Stimulated activated CD4-positive, alpha-beta T cell treated with anti-CD3 and anti-CD28 coated beads, Interleukin-1b, Interleukin-23, amount 100 ng/mL, for 1 hour (primary cell): ENCODE measurements at places on chromosomes 7 and 10.

DNA sequence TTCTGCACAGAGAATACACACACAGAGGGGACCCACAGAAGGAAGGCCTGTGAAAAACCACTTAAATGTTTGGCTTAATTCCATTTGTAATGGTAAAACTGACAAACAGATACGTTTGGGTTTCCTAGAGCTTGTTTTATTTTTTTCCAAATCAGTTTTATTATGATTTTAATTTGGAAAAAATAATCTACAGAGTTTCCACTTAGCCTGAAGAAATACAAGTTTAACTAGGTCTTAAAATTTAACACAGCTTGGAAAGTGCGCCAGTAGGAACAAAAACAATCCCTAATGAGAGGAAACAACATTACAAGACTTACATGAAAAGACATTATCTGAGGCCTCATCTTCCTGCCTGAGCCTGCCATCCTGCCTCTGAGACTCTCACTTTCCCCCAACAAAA lies 58.5 kb upstream of the CARD11 start:
- no peak for DNase-seq

DNA sequence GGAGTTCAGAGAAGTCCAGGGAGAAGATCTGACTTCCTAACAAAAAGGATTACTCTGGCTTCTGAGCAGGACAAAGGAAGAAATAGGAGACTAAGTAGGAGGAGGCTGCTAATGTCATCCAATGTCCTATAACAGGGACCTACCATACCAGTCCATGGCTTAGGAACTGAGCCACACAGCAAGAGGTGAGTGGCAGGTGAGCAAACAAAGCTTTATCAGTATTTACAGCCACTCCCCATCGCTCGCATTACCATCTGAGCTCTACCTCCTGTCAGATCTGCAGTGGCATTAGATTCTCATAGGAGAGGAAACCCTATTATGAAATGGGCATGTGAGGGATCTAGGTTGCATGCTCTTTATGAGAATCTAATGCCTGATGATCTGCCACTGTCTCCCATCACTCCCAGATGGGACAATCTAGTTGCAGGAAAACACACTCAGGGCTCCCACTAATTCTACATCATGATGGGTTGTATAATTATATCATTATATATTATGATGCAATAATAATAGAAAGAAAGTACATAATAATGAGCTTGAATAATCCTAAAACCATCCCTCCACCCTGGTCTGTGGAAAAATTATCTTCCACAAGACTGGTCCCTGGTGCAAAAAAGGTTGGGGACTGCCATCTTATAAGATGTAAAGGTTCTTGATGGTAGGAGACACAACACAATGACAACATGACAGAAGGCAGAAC lies 487.4 kb downstream of the PLXDC2 start:
- no peak for DNase-seq

DNA sequence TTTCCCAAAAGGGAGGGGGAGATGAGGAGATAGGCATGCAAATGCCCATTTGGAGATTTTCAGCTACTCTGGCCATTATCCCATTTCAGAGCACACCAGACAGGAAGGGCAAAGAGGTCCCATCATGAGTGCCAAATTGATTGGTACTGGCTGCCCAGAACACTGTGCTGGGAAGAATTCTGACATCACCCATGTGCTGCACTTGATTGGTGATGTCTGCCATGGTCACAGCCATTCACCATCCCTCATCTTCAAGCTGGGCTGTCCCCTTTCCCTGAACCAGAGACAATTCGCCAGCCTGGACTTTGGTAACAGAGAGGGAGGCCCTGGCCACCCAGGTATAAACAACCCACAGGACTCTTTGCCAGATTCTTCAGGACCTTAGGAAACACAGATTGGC lies 23.2 kb upstream of the RADIL start:
- DNase-seq = no peak

DNA sequence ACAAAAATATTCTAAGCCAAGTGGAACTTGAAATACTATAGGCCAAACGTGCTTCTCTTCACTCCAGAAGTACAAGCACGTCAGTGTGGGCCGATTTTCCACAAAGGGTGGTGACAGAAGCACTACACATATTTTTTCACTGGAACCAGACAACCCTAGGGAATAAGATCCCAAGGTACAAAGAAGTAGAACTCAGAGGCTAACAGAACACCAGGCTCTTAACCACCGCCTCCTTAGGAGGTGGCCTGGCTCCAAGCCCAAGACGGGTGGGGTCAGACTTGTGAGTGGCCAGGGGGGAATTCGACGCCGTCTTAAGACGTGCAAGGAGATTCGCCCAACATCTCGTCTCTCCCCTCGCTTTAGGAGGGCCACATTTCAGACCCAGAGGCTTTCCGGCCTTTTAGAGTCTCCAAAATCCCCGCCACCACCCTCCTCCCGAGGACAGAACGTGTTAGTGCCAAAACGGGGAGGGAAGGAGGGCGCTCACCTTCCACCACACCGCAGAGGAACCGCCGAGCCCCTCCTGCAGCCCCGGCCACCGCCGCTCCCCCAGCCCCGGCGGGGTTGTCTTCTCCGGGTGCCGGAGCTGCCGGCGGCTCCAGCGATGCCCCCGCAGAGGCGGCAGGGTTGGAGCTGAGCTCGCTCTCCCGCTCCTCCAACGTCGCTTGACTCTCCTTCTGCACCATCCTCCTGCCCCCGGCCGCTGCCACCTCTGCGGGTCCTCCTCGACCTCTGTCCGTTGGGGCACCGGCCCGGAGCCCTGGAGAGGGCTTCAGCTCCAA lies 716 bp downstream of the OGA start:
- DNase-seq = no peak

- DNase-seq = no peak
Measured at GRCh38 chr10:133176546-133176945, 16.5 kb downstream of the KNDC1 start.

DNA sequence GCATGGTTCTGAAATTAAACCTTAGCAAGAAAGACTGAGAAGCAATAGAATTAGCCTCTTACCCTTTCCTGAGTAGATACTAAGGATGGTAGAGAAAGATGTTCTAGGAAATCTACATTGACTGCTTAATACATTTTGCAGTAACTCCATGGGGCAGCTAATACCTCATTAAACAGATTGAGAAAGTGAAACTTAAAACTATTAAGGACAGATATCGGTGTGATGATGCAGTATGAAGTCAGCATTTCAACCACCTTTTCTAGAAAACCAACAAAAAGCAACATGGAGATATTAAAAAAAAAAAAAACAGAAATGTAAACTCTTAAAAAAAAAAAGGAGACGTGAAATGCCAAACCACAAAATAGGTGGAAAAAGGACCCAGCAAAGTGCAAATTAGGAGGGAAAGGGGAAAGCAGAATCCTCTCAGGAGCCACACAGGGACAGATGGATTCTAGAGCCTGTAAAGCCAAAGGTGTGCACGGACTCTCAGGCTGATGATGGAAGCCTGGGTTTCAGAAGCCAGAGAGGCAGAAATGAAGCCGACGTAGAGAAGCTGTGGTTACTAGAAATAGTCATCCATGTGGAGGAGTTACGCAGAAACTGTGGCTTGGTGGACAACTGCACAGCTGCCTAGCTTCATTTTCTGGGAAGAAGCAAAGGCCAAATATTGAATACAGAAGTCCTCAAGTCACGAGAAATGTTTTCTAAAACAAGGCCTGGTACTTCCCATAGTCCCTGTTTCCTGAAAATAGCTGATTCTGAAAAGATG lies 38.1 kb upstream of the GPR141 start:
- DNase-seq = no peak

DNA sequence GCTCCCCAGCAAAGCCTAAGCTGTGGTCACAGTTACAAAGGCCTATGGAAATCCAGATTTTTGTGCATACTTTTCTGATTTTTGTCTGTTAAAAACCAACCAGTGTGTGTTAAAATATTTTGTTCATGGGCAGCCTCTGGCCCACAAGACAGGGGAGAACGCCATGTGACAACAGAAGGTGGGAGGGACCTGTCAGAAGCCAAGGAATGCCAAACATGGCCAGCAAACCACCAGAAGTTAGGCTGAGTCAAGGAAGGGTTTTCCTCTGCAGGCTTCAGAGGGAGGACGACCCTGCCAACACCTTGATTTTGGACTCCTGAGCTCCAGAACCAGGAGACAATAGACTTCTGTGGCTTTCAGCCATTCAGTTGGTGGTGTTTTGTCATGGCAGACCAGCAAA lies 127.3 kb downstream of the CUL2 start:
- no peak for DNase-seq

- no peak for DNase-seq
Measured at GRCh38 chr10:30247704-30248103, 101.4 kb downstream of the MTPAP start.

DNA sequence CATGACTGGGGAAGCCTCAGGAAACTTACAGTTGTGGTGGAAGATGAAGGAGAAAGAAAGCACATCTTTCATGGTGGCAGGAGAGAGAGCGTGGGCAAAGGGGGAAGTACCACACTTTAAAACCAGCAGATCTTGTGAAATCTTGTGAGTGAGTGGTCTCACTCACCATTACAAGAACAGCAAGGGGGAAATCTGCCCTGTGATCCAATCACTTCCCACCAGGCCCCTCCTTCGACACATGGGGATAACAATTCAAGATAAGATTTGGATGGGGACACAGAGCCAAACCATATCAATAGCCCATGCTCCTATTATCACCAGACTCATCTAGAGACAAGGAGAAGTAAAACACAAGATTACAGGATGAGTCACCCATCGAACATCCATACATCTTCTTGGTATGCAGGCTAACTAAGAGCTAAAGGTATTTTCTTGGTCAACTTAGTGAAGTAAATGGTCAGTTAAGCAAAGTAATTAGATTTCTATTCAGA lies 55.3 kb upstream of the YAE1 start:
- no peak for DNase-seq

GRCh38 chr10:127195041-127195506 lies 1.3 kb downstream of the INSYN2A start:
- no peak for DNase-seq

- no peak for DNase-seq
Measured at GRCh38 chr7:138460176-138460648, at the start of gene TRIM24. Gene TRIM24 (plus strand): TSS chr7:138460259. CDS start chr7:138460549, 290 bp downstream.

DNA sequence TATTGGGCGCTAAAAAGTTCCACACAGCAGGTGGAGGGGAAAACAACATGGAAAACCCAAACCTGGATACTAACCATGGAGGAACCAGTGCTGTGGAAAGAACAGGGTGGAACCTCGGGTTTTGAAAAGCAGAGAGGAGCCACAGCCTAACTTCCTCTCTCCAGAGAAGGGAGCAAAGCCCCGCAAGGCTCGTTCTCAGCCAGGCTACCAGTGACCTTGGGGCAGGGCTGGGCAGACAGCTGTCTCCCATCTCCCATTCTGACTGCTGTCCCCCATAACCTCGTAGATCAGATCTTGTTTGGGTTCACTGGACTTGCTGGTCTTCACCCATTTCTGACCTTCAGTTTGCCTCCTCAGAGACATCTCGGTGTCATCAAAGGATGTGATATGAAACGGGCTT lies 47.5 kb upstream of the FGFR2 start:
- DNase-seq = no peak

DNA sequence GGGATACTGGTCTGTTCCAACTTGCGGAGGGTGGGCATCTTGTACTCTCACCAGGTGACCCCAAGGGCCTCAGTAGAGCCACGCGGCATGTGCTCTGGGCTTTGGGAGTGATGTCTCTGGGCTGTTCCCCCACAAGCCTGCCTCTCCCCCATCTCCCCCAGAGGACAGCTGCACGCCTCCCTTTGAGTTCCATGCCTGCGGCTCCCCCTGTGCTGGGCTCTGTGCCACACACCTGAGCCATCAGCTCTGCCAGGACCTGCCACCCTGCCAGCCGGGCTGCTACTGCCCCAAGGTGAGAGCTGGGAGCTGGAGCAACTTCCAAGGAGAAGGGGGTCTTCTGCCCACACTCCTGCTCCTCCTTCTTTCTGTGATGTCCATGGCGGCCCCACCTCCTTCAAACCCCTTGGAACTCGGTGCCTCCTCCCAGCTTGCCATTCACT lies 15.0 kb upstream of the ZNF862 start:
- DNase-seq = no peak

- no peak for DNase-seq
Measured at GRCh38 chr10:3848775-3849635, 64.0 kb upstream of the KLF6 start.

DNA sequence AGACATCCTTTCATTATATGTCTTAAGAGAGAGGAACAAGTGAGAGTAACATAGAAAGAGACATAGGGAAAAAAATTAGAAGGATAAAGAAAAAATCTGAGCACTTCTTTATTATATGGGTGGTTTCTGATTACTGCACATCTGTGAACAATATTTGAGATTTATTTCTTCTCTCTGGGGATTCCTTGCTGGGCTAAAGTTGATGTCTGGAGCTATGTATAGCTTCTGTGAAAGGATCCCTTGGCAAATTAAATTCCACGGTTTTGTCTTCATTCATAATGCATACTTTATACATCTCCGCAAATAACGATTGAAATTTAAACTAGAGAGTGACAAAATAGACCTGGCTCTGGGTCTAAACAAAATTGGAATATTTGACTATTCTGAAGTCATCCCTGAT lies 232.2 kb upstream of the CTBP2 start:
- no peak for DNase-seq

DNA sequence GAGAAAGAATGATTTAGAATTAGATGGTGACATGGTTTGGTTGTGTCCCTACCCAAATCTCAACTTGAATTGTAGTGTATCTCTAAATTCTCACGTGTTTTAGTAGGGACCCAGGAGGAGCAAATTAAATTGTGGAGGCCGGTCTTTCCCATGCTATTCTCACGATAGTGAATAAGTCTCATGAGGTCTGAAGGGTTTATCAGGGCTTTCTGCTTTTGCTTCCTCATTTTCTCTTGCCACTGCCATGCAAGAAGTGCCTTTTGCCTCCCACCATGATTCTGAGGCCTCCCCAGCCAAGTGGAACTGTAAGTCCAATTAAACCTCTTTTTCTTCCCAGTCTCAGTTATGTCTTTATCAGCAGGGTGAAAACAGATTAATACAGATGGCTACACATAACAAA lies 167.4 kb upstream of the SVIL start:
- DNase-seq = no peak

- DNase-seq = no peak
Measured at GRCh38 chr10:72426986-72427385, 72.3 kb upstream of the DNAJB12 start.

GRCh38 chr10:5557799-5558771 lies 33.3 kb downstream of the CALML3 start:
- no peak for DNase-seq

DNA sequence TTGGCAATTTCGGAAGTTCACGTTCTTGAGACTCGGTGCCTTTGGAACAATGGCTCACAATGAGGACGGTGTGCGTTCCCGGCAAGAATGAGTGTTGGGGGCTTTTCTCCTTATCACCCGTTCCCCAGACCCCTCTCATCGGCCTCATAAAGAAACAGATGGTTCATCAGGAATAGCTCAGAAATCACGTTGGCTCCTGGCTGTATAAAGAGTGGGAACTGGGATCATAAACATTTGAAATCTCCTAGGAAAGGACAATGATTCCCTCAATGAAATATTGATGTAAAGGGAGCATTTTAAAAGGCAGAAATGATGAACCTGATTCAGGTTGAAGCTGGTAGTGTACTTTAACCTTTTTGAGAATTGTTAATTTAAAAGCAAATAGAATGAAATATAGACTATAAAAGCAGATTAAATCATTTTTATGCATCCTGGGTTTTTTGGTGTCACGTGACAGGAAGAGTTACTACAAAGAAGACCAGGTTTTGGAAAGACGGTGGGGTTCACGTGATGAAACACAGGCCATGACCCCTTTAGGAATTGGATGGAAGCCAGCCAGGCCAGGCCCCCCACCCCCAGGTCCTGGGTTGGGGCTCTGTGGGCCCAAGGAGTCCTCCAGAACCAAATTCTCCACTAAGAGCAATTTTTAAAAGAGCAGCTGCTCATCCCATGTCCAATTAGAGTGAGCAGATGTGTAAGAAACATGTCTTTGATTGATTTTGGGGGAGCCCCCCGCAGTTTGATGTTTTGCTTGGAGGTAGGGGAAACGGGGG lies 63.0 kb downstream of the CUX1 start:
- DNase-seq = no peak

GRCh38 chr10:120607710-120608703 lies 151.0 kb downstream of the PLPP4 start:
- DNase-seq = no peak
